HCT116 (cell line): ENCODE measurements at places on chromosomes 1 and 21. TPM values are rescaled to one million over a fixed set of nuclear protein-coding genes. Genes with fewer than 3 reads are reported as not detected.

The NUP210L gene
- total RNA-seq = 0.10 TPM

The CD53 gene
- 0.96 TPM for total RNA-seq

The FOXD3 gene
- 0.17 TPM for total RNA-seq

The GJB3 gene
- total RNA-seq = 46.7 TPM

The MSH4 gene
- total RNA-seq = 1.7 TPM

The SRSF11 gene
- total RNA-seq = 166 TPM

The B3GALT2 gene
- 0.15 TPM for total RNA-seq

The PRRX1 gene
- total RNA-seq = 0.37 TPM

The KLHL17 gene
- 100.0 TPM for total RNA-seq

The TLCD4 gene
- 12.1 TPM for total RNA-seq

The ZNF281 gene
- total RNA-seq = 23.3 TPM
